ENCODE measurements at places on chromosomes 2 and 18. TPM values are rescaled to one million over a fixed set of nuclear protein-coding genes. Genes with fewer than 3 reads are reported as not detected.

The RAB17 gene
- total RNA-seq = 0.21 TPM

The IL1R2 gene
- 0.97 TPM for total RNA-seq

The SPATA3 gene
- not detected for total RNA-seq

The CDH20 gene
- total RNA-seq = not detected

The TMEM247 gene
- not detected for total RNA-seq

The NEURL3 gene
- 2.2 TPM for total RNA-seq

The COL3A1 gene
- 0.27 TPM for total RNA-seq

The CLEC4F gene
- total RNA-seq = not detected

The EIF4E2 gene
- 240 TPM for total RNA-seq

The TEX44 gene
- total RNA-seq = not detected

The STK11IP gene
- 19.9 TPM for total RNA-seq

Measured in A549 treated with CORT108297 at 1 μM for 4 hours (cell line).